Liver (tissue), 10 donors: ENCODE measurements at places on chromosomes 5 and 9. TPM values are rescaled to one million over a fixed set of nuclear protein-coding genes. Genes with fewer than 3 reads are reported as not detected.

The HARS1 gene
- 33.3 TPM for polyA plus RNA-seq

- no peak for DNase-seq
Measured at GRCh38 chr9:130987738-130988399, 21.1 kb upstream of the LAMC3 start.

DNA sequence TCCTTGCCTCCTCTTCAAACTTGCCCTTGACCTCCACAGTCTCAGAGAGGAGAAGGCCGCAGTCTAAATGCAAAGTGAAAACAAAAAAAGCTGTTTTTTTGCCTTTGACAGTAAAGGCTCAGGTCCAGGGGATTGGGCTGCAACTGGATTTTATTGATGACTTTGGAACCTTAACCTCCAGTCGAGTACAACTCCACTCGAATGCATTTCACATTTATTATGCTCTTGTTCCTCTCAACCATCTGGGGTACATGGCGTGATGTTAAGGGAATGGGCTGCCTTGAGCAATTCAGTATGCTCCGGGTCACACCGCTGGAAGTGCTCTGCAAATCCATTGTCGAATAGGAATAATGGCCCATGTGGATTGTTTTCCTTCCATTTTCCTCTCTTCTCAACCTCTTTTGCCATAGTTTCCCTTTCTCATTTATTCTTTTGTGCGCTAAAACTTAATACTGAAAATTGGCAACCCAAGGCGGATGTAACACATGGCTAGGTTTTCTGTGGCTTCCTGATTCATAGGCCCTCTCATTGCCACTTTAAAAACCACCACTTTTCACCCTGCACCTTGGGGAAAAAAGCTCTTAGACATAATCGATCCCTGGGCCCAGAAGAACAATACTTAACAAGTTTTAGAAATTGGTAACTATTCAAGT, 34.3 kb downstream of the ITK start:
- no peak for DNase-seq

The PLAC8L1 gene
- polyA plus RNA-seq, result not detected

DNA sequence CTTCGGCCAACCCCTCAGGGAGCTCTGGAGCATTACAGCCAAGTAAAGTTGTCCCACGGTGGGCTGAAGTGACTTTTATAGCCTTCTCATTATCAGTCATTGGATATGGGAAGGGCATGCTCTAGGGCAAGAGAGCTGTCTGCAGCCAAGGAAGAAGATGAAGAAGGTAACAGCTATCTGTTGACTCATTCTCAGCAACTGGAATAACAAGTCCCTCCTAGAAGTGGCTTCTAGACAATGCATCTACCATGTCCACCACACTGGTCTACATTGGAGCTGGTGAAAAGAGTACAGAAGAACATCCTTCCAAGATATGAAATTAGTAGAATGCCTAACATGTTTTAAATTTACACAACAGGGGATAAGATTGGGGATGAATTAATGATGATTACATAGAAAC, 524.2 kb downstream of the ACTL7B start:
- no peak for DNase-seq

- no peak for DNase-seq
Measured at GRCh38 chr5:171562822-171563221, 143.4 kb downstream of the FGF18 start.

- no peak for DNase-seq
Measured at GRCh38 chr9:106307670-106308069, 555.3 kb upstream of the ZNF462 start.

The PRDM9 gene
- polyA plus RNA-seq, result not detected

- DNase-seq, result no peak
Measured at GRCh38 chr9:74172874-74173273, 324.3 kb upstream of the RORB start.

GRCh38 chr5:135100431-135100830, 66.4 kb upstream of the PITX1 start:
- DNase-seq, result no peak

- DNase-seq, result no peak
Measured at GRCh38 chr5:42564689-42565356, 141.6 kb downstream of the GHR start.

DNA sequence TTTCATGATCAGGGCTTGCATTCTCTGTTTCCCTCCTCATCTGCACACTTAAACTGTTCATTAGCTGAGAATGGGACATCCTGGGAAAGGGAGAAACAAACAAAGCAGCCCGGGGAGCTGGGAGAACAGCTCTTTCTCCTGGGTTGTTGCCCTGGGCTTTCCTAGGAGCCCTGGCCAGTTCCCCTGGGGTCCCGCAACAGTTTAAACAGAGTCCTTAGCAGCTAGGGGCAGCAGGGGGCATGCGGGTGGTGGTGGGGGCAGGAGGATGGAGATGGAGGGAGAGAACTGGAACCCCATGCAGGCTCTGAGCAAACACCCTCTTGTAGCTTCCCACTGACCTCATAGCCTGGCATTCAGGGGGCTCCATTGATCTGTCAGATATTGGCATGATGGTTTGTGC, 209.1 kb upstream of the TBCA start:
- no peak for DNase-seq

GRCh38 chr5:97405941-97406340, 222.9 kb upstream of the RIOK2 start:
- no peak for DNase-seq

- no peak for DNase-seq
Measured at GRCh38 chr5:29902859-29903258, 1290.6 kb upstream of the CDH6 start.

- no peak for DNase-seq
Measured at GRCh38 chr5:68499987-68500386, 284.4 kb downstream of the PIK3R1 start.

DNA sequence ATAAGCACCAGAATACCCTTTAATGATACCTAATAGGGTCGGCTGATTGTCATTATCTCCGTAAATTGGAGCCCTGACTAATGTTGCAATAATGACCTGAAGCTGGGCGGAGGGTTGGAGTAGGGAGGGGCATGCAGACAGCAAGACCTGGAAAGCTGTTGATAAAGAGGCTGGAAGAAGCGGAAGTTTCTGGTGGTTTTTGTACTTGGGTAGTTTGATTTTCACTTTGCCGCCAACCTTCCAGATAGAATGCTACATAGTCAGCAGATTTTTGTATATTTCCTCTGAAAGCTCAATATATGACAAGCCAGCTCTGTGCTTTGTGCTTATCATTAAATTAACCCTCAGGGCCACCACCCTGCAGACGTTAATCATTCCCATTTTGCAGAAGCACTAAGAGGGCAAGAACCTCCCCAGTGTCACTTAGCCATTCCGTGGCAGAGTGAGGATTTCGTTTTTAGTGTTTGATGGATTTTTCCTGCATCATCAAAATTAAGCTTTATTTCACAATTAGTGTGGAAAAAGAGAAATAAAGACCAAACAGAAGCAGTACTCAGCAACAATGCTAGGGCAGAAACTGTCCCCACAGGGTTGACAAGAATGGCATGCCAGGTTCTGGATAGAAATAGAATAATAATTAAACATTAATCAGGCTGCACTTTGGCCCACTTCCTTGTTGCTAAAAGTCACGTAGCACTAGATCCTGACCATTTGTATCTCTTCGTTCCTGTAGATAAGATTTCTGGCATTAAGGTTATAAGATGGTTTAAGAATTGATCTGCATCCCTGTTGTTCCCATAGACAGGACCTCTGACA, 34.7 kb downstream of the DIRAS2 start:
- DNase-seq, result no peak

GRCh38 chr9:129669141-129669718, 3.8 kb downstream of the PRRX2 start:
- no peak for DNase-seq

GRCh38 chr5:108216890-108217289, 165.0 kb downstream of the FBXL17 start:
- DNase-seq, result no peak

- DNase-seq, result no peak
Measured at GRCh38 chr9:104494808-104495207, 9.3 kb upstream of the OR13F1 start.

The SPIN1 gene
- polyA plus RNA-seq, result 9.9 TPM

DNA sequence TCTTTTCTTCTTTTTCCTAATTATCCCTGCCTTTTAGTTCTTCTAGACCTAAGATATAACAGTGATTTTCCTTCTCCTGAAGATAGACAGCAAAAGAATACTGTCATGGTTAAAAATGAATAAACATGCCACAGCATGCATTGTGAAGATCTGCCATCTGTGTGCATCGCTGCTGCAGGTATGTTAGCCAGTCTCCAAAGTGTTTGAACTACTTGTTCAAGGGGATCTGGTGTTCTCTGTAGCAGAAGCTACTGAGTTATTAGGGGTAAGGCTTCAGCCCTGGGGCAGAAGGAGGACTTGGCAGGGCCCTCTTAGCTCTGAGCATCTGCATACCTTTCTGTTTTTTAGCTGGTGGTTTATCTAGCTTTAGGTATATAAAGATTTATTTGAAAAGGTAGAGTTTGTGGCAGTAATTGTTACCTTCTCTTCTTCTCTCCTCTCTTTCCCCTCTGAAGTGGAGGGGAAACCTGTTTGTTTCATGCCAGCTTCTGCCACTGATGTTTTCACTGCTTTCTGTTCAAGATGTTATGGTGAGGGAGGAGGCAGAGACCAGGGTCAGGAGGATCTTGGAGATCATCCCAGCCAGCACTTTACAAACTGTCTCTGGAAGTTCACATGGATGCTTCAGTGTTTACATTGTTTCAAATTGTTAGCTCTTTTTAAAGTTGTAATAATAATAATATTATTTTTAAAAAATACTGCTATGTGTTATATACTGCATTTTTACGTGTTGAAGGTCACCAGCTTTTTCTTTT, 25.2 kb downstream of the GALNT10 start:
- DNase-seq, result no peak

GRCh38 chr9:95140821-95141220, 176.7 kb downstream of the FANCC start:
- no peak for DNase-seq
